ENCODE measurements at places on chromosomes 12 and 14.

DNA sequence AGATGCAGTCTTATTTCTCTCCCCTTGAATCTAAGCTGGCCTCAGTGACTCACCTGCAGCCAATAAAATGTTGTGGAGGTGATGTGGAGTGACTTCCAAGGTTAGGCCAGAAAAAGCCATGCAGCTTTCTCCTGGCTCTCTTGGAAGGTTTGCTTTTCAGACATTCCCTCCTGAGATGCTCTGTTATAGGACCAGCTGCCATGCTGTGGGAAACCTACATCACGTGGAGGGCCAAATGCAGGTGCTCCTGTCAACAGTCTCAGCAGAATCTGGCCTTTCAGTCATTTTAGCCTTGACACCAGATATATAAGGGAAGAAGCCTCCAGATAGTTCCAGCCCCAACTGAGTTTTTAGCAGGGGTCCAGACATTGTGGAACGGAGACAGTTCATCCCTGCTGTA, 38.1 kb upstream of the DACT1 start:
- no peak for DNase-seq

DNA sequence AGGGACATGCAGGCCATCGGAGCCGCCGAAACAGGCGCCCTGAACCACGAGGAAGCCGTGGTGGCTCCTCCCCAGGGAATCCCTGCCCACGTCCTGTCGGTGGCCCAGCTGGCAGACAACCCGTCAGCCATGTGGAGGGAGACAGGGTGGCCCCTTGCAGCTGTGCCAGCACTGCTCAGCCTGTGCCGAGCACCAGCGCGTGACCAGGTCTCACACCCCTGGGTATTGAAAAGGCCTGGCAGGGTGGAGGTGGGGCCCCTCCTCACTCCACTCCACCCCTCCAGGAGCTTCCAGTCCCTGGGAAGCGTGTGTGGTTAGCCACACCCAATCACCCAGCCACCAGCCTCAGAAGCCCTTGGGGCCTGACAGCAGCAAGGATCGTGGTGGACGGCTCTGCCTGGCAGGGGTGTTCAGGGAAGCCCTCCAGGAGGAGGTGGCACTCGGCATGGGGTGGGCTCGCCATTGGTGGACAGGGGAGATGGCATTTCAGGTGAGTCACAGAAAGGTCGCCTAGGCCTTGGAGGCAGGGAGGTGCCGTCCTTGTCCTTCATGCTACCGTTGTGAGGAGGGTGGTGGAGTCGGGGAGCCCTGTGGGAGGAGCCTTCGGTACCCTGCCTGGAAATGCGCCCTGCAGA, 12.3 kb upstream of the DLK1 start:
- DNase-seq = no peak

GRCh38 chr12:30700216-30700900, 4.7 kb upstream of the IPO8 start:
- no peak for DNase-seq

DNA sequence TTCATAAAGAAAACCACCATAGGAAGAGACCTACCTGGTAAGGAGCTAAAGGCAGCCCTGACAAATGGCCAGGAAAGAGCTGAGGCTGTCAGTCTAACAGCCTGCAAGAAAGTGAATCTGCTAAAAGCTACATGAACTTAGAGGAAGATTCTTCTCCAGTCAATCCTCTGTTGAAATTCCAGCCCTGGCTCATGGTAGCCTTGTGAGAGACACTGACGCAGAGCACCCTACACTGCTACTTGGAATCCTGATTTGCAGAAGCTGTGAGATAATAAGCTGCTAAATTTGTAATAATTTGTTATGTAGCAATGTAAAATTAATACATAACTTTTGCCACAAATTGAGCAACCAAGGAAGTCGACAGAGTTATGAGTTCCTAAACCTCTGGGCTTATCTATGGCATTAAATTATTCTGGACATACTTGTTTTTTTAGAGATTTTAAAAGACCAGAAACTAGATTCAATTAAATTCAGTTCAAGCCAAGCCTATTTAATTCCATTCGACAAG, 257.0 kb downstream of the ETNK1 start:
- no peak for DNase-seq

DNA sequence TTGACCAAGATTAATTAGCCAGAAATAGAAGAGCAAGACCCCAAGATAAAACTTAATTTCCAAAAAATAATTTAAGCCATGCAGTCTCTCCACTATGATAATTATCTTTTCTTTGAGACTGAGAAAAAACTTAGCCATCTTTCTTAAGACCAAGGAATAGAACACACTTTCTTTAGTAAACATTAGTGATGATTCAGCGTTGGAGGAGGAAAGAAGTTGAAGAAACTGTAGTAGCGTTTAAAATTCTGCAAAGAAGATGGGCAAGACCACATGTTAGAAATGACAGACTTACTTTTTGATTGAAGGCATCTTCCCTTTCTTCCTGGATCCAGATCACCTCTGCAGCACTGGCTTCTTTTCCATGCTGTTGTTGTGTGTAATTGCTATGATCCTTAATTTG, 124.8 kb upstream of the RASSF8 start:
- no peak for DNase-seq

- no peak for DNase-seq
These were observed 235.6 kb downstream of the DACT1 start for GRCh38 chr14:58873228-58873953.

- DNase-seq = no peak
These were observed 55.6 kb downstream of the FNTB start for GRCh38 chr14:65042296-65042695.

GRCh38 chr14:70118064-70118463, 70.7 kb downstream of the SLC8A3 start:
- DNase-seq = no peak

DNA sequence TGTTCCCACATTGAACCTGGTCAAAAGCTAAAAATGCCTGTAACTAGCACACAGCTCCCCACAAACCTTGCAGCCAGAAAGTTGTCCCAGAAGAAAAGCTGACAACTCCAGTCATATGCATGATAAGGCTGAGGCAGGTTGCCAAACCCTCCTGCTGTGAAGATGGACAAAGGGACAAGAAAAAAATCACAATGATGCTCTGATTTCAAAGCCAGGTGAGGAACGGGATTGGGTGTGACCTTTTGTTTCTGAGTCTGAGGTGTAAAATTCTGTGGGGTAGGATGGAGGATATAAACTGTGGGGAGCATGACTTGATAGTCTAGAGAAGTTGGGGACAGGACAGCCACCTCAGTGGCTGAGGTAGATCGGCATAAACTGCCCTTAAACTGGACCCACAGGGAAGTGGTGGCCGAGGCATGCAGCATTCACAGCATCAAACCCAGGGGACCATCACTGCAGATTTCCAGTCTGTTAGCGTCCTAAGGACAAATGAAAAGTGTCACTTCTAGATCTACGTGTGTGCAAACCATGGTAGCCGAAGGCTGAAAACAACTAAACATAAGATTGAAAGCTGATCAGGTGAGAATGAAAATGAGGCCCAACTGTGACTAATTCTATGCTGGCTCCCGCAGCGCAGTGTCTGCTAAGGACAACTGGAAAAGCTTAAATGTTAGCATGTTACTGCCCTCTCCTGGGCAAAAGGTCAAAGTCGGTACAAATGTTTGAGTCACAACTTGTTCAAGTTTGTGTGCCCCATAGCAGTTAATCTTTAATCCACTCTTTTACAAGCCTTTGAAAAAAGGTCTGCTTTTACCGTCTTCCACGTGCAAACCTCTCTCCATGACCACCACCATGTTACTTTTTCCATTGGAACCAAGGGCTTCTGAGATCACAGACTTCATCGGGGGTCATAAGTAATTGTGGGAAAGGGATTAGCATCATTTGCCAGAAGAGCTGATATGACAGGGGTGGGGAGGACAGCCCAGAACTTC, 39.8 kb downstream of the GRIN2B start:
- no peak for DNase-seq

GRCh38 chr12:110869803-110870202, 23.0 kb downstream of the CCDC63 start:
- DNase-seq = no peak

GRCh38 chr12:44294649-44295048, 458.8 kb downstream of the TMEM117 start:
- DNase-seq = no peak

GRCh38 chr14:69985463-69985862, 106.2 kb downstream of the SMOC1 start:
- DNase-seq = no peak

DNA sequence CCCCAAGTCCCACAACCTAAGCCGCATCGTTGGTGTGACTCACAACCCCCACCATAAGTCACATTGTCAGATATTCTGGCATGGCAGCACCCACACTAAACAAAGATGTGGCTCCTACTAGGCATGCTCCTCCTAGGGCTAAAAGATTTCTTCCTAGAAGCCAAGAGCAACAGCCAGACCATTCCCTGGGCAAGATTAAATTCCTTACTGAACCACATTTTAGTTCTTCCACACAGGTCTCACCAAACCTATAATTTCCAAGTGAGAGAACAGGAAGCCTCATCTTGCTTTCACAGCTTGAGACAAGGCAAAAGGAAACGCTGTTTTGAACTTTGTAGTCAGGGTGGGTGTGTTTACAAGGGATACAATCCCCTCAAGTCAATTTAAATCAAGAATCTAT, 632.8 kb downstream of the DIO2 start:
- no peak for DNase-seq

DNA sequence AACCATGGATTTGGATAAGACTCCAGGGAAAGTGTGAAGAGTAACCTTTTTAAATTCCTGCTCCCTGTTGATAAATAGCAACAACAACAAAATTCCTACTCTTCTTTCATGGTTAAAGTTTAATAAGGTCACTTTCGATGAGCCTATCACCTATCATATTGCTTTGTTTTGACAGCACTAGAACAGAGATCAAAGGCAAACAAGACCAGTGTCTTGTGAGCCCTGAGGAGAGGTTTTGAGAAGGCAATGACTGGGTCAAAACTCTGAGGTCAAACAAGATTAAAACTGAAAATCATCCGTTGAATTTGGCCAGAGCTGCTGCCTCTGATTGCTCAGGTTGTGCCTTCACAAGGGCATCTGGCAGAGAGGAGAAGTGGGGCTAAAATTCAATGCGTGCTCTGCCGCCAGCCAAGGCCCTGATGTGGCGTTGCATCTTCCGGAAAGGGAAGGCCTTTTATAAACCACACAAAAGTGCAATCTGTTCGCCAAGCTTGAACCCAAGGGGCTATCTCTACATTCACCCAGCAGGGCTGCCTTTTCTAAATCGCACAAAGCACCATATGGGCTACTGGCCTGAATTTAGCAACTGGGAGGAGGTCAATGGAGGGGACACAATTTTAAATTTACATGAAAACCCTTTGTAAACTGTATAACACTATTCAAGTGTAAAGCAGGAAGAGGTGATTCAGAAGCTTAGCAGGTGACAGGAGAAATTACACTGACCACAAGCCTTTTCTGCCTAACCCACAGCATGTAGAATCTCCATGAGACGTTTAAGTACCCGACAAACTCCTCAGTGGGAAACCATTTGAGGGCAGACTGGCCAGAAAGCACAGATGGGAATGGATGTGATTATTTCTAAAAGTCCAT, 140.8 kb downstream of the DAD1 start:
- no peak for DNase-seq

GRCh38 chr12:56299308-56299852, 750 bp downstream of the CS start:
- DNase-seq = no peak

- DNase-seq = no peak
These were observed 5.3 kb upstream of the GRIP1 start for GRCh38 chr12:66684222-66684621.

- no peak for DNase-seq
These were observed 87.1 kb downstream of the ACACB start for GRCh38 chr12:109203480-109203879.

GRCh38 chr12:179131-179884, 34.6 kb downstream of the SLC6A12 start:
- DNase-seq = no peak

GRCh38 chr14:25055992-25056687, 6.2 kb upstream of the STXBP6 start:
- no peak for DNase-seq

- no peak for DNase-seq
These were observed 226.2 kb downstream of the NUBPL start for GRCh38 chr14:31787377-31787776.

GRCh38 chr14:103984196-103984595, 41.9 kb upstream of the RD3L start:
- DNase-seq = no peak

GRCh38 chr12:85765453-85765869, 70.7 kb downstream of the RASSF9 start:
- DNase-seq = no peak

- DNase-seq = no peak
These were observed 5.4 kb upstream of the SLC22A17 start for GRCh38 chr14:23358042-23358441.

DNA sequence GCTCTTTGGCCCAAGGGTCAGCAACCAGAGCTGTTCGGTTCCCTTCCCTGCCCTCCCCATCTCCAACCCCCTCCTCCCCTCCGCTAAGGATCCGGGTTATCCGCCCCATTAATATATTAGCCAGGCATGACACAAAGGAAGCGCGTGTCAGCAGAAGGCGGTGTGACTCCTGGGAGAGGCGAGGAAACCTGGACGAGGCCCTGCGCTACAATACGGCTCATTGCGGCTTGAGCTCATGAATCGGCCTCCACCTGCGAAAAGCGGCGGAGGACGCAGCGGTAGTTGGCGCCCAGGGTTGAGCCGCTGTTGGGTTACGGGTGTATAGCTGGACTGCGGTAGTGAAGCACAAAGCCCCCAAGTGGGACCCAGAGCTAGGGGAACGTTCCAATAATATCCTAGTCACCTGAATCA, 9.9 kb downstream of the FOXA1 start:
- DNase-seq = no peak

GRCh38 chr14:23439107-23439835, 3.8 kb upstream of the MYH7 start:
- no peak for DNase-seq

DNA sequence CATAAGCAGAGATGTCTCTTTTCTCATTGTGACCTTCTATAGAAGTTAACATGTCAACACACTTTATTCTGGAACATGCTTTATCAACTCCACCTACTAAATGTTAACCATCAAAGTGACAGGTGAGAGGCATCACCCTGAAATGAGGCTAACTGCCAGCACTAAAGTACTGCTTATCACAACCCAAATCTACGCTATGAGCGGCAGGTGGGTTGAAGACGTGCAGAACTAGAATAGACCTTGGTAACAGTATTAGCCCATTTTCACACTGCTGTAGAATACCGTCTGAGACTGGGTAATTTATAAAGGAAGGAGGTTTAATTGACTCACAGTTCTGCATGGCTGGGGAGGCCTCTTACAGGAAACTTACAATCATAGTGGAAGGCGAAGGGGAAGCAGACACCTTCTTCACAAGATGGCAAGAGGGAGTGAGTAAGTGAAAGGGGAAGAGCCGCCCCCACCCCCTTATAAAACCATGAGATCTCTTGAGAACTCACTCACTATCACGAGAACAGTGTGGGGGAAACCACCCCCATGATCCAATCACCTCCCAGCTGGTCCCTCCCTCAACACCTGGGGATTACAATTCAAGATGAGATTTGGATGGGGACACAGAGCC, 359.0 kb downstream of the SEC23A start:
- no peak for DNase-seq

GRCh38 chr12:68189821-68190242, 30.3 kb upstream of the IFNG start:
- DNase-seq = no peak

- DNase-seq = no peak
These were observed 175.8 kb downstream of the FOXN3 start for GRCh38 chr14:89241257-89241656.

- DNase-seq = no peak
These were observed 110.6 kb downstream of the DIO2 start for GRCh38 chr14:80100681-80101080.

GRCh38 chr12:6826125-6826733, 2.0 kb upstream of the P3H3 start:
- DNase-seq = no peak
